Neural progenitor cell (in vitro differentiated cells): ENCODE measurements at places on chromosomes 12 and 14. TPM values are rescaled to one million over a fixed set of nuclear protein-coding genes. Genes with fewer than 3 reads are reported as not detected.
A peak's percentile ranks its signal among the peaks of the same experiment; 100 is the strongest.

- DNase-seq = no peak
Measured at GRCh38 chr12:106712768-106713167, 61.7 kb upstream of the RIC8B start.

DNA sequence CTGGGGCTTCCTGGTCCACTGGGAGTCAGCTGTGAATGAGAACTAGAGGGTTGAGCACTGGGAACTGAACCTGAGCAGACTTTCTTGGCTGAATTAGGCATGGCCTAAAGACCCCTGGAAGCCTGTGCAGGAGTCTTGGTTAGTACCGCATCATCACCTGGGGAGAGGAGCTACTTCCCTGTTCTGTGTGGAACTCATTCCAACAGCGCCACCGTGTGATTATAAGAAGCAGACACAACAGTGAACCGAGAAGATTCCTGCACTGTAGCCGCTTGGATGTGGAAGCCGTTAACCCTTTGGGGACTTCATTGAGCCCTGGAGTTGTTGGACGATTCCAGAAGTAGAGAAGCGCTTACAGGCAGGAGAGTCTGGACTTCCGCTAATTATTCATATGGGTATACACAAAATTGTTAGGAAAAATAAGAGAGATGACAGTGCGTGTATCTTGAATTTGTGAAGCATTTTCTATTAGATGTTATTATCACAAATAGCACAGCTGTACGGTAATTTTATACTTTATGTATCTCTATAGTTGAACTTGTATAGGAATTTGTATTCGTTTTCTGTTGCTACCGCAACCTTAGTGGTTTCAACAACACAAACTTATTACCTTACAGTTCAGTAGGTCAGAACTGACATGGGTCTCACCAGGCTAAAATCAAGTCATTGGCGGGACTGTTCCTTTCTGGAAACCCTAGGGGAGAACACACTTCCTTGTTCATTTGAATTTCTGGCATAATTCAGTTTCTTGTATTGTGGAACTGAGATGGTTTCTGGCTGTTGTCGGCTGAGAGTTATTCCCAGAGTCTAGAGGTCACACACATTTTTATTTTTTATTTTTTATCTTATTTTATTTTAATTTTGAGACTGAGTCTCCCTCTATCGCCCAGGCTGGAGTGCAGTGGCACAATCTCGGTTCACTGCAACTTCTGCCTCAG lies 100.7 kb downstream of the C2CD5 start:
- peak; percentile 91 for DNase-seq

Gene SLC8B1
- 3.0 and 7.5 TPM in 2 replicates for total RNA-seq

- peak; percentile 49 for DNase-seq
Measured at GRCh38 chr12:95574799-95575452, 23.6 kb upstream of the USP44 start.

GRCh38 chr12:14999695-15000365 lies 27.0 kb downstream of the PDE6H start:
- DNase-seq = no peak

DNA sequence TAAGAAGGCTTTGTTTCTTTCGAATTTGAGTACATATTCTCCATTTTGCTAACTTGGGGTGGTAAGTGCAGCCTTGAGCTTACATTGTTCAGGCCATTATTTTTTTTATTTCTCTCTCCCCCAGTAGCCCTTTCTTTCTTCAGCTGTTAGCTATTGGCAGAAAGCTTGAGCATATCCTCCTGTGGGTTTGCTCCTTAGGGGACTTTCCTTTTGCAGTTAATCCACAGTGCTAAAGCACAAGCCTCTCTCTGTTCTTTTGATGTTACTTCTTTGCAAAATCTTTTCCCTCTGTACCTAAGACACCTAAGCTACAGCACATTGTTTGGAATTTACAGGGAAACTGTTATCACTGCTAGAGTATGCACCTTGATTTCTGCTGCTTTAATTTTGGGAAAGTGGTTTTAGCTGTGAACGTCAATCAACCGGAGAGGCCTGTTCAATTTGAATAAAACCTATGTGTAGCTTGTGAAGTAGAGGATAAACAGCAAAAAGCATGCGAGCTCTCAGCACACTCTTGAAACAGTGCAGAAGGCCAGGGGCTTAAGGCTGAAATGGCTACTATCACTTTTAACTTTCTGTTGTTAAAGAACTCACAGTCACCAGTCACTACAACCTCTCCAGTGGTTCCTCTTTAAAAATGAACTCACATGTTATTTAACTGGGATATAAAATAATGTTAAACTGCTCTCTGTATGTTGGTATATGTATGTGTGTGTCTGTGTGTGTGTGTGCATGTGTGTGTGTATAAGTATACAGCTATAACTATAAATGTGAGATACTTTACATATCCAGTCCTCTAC lies 139.2 kb downstream of the PDZRN4 start:
- peak; percentile 20 for DNase-seq

Gene SCNN1A
- total RNA-seq = 1.2 and 5.0 TPM in 2 replicates
